ENCODE measurements at places on chromosomes 6 and 20.

DNA sequence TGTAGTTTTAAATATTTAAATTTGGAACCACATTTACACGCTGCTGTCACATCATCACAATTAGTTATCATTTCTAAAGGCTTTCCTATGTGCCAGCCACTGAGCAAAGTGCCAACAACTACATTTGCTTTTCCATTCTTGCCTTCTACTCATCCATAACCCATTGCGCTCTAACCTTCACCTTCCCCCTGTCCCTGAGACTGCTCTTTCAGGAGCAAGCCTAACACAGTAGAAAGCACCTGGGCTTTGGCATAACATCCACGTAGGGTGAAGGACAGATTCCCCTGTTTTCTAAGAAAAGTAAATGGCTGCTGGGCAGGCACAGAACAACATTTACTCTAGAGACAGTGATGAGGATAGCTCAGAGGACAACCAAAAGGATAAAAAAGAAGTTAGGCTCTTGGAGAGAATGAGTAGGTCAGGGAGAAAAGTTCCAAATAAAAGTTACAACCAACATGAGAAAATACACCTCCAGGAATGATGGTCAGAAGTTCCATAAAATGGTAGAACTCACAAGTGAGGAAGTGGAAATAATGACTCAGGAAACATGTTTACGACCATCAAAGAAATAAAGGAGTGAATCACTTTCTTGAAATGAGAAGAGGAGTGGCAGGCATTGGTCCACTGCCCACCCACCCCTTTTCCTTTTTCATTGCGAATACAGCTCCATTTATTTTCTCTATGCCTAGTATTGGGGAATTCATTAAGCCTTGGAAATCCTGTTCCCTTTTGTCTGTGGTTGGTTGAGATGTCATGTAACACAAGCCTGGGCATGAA, 77.2 kb downstream of the PFDN4 start:
- DNase-seq: peak; percentile 57

DNA sequence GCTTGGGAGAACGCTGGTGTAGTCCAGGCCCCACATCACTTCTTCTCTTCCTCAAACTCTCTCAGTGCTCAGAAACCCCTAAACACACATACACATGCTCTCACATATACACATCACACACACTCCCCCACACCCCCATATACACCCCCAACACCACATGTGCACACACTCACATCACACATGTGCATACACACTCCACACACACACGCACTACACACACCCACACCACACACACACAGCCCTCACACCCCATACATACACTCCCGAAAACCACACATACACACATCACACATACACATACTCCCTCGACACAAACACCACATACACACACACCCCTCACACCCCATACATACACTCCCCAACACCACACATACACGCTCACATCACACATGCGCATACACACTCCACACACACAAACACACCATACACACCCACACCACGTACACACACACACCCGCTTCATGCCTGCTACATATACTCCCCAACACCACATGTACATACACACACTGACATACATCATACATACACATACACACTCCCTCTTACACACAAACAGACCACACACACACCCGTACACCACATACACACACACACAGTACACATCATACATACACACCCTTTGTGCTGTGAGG, 110.3 kb upstream of the TMEM170B start:
- no peak for DNase-seq

GRCh38 chr6:141269684-141270083, 863.0 kb upstream of the GJE1 start:
- DNase-seq: no peak

DNA sequence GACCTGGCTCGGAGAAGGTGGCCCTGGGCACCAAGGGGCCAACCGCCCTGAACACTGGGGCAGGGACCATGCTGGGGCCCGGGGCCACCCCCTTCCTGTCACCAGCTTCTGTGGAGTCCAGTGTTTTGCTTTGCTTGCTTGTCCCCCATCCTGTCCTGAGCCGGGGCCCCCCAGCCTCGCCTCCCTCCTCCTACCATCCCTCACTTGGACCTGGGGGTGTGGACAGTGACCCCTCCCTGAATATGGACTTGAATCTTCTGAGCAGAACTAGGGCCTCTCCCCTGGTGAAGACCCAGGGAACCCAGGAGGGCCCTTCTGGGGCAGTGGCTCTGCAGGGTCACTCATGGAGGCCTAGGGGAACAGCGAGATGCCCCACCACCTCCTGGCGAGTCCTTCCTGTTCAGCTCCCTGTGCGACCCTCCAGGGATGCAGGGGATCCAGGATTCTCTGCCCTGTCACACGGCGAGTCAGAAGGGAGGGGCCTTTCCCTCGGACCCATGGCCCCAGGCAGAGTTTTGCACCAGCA, 41.6 kb downstream of the VSTM2L start:
- no peak for DNase-seq

DNA sequence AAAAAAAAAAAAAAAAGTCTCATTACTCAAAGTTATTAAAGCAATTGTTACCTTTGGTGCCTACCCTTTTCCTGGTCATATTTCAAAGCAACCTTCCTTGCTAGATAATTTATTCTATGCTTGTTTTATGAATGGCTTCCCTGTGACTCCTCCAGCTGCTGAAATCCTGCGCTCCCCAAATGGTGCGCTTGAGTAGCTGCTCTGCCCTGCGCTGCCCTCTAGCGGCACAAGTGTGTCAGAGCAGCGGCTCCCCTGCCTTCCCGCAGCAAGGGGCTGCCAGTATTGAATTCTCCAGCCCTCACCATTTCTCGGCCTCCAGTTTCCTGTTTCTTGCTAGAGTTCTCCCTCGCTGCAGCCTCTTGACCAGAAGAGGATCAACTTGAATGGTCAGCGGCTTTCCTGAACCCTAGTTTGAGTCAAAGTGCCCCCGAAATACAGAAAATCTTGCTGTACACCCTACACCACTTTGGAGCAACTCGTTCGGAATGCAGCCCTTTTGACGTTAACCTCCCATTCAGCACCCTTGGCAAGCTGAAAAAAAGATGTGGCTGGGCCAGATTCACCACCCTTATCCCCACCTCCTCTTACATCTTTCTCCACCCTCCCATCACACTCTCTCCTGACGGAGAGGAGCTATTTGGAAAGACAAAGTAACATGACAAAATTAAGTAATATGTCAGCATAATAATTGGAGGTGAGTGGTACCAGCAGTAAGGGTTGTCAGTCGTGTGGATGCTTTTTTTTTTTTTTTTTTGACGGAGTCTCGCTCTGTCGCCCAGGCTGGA, 60.4 kb upstream of the KLHL31 start:
- peak; percentile 27 for DNase-seq

- peak; percentile 27 for DNase-seq
Observed at GRCh38 chr20:3209257-3209945, at the start of gene ITPA. TSS of gene ITPA (plus strand) at chr20:3209498. CDS start at chr20:3209552, 54 bp downstream.

All from astrocyte (in vitro differentiated cells and primary cell).